MV-4-11 (cell line): ENCODE measurements at places on chromosomes 3 and 15.

- no peak for DNase-seq
These were observed 781 bp upstream of the DAG1 start for GRCh38 chr3:49469037-49469935.

DNA sequence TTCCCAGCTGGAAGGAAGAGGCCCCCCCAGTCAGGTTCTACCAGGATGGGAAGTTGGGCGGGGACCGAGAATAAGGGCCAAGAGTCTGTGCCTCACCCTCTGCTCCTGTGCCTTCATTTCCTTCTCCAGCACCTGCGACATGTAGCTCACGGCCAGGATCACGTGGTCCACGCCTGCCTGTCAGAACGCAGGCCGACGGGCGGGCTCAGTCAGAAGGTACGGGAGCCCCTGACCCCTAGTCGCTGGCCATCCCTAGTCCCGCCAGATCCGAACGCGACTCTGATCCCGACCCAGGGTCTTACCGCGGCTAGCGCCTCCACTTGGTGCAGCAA, 489 bp downstream of the GMPPB start:
- peak; percentile 30 for DNase-seq

GRCh38 chr3:194300382-194300758, 50.8 kb downstream of the CPN2 start:
- no peak for DNase-seq

DNA sequence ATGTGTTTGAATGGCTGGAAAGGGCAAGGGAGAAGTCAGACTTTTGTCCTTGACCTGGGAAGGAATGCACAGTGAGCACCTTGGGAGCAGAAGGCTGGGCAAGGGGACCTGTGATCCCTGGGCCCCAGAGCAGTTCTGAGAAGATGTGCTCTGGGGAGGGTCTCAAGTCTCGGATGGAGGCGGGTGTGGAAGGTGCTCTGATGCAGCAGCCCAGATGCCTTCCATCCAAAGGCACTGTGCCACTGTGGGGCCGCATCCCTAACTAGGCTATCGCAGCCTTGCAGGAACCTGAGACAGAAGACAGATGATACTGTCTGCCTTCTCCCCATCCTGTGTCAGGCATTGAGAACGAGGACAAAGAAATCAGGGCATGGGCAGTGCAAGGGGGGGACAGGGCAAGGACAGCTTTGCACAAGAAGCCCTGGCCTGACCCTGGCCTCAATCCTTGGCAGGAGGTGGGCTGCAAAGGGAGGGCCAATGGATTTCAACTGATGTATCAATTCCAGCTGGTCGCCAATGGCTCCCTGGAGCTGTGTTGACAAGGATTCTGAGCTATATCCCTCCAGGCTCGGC, 14.6 kb upstream of the PRKCD start:
- DNase-seq: no peak

DNA sequence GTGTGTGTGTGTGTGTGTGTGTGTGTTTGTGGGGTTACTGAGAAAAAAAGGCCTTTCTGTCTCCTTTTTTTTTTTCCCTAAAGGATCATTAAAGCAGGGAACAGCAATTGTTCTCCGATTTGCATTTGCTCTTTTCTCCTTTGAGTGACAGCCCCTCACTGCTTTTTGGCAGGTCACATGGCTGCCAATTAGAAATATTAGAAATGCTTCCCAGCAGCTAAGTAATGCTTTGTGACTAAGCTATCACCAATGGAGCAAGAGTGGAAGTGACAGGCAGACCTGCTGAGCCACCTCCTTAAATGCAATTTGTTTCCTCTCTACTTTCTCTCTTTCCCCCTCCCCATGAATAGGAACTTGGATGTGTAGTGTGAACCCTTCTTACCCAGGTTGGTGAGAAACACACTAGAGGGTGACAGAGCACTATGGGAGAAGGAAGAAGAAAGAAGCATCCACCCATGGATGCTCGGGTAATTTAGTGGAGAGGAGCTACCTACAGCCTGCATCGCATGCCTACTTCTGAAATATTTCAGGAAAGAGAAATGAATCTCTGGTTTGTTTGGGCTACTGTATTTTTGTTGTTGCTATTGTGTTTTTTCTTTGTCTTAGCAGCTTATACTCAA, 165.2 kb upstream of the PDZRN3 start:
- no peak for DNase-seq

GRCh38 chr3:184748219-184749135, 36.6 kb upstream of the MAGEF1 start:
- peak; percentile 82 for DNase-seq

DNA sequence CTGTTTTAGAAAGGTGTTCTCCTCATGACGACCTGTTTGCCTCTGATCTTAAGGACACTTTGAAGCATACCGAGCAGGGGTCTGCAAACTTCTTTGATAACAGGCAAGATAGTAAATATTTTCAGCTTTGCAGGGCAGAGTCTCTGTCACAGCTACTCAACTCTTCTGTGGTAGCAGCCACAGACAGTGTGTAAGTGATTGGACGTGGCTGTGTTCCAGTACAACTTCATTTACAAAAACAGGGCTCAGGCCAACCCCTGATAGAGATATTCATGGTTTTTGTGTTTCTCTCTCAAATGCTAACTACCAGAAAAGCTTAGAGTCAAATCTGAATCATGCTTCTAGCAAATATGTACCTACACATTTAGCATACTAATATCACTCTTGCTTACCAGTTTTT, 51.5 kb downstream of the TGFBR2 start:
- no peak for DNase-seq

- DNase-seq: no peak
These were observed 69.3 kb downstream of the CLASP2 start for GRCh38 chr3:33648793-33649192.

- peak; percentile 2 for DNase-seq
These were observed 56.2 kb upstream of the AKAP13 start for GRCh38 chr15:85324202-85324601.

DNA sequence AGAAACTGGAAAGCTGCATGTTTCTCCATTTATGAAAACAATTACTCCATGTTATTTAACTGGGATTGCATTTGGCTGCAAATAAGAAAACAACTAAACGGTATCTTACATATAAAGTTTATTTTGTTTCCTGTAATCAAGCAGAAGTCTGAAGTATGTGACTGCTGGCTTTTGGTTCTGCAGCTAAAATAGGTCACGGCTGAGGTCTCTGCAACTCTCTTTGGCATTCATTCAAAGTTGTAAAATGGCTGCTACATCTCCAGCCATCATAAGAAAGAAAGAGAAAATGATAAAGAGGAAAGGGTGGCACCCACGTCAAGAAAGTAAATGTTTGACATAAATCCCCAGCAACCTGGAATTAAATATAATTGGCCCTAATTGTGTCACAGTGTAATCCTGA, 406.1 kb downstream of the TBC1D5 start:
- no peak for DNase-seq

- DNase-seq: no peak
These were observed 76.6 kb upstream of the PRTG start for GRCh38 chr15:55819397-55820034.

- peak; percentile 6 for DNase-seq
These were observed 113.7 kb downstream of the LRIG1 start for GRCh38 chr3:66386925-66387650.

DNA sequence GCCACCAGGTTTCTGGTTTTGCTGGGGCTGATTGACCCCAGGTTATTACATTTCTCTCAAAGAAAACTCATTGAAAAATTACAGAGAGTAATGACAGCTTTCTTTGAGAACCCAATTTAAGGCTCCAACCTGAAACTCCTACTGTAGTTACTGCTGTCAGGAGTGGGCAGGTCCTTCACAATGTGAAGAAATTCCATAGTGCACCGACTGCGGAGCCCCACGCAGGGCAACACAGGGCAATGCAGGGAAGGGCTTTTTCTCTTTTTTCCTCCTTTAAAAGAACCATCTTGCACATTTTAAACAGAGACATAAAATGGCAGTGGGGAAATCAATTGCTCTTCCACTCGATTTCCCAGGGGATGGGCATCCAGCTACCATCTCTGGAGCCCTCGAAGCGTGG, 74.3 kb downstream of the NUP210 start:
- DNase-seq: no peak

- no peak for DNase-seq
These were observed 72.4 kb downstream of the TBC1D2B start for GRCh38 chr15:78004919-78005634.

DNA sequence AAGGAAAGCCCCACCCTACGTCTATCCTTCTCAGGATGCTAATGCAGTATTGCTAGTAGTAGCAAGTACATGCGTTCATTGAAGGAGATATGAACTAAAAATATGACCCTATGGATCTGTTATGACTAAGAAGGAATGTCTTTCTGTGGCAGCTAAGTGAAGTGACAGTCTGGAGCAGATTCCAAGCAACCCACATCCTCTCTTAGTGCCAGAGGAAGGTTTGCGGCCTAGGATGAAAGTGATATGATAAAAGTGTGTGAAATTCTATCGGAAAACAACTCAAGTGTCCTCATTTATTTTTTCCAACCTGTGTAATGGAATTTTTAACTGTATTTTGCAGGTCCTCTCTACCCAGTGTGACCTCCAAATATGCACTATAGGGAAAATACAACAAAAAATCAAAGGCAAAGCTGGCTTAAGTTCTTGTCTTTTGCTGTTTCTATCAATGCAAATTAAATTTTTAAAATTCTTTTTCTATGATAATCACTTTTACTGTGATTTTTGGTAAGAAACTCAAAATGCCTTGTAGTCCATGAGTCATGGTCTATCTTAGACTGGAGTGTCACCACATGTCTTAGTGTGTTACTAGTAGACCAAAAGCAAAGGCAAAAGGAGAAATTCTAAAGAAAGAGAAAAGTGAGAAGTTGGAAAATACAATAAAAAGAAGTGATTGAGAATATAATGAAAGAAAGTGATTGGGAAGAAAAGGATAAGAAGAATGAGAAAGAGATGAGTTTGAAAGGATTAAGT, 161.2 kb upstream of the TMCO5A start:
- no peak for DNase-seq

GRCh38 chr15:68700455-68701123, 120.1 kb downstream of the ANP32A start:
- peak; percentile 30 for DNase-seq

DNA sequence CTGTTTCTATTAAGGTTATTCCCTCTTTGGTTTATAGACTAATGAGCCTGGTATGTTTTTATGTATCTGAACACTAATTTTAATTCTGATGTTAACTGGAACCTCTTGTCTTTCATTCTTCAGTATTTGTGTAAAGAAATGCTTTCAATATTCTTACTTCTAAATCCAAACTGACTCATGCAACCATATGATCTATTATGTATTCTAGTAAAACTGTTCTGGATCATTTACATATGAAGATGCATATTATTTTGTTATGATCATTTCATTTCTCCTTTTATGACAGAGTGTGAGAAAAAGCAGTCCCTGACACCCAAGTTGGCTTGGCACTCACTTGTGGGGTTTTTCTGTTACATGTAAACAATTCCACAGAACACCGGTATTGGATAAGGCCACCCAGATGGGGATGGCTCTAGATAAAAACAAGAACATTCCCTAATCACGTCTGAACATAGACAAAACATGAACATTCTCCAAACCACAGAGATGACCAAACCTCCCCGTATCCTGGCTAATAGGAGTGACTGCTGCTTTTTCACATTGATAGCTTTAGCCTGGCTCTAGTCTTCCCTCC, 72.2 kb upstream of the EPHB3 start:
- DNase-seq: no peak

DNA sequence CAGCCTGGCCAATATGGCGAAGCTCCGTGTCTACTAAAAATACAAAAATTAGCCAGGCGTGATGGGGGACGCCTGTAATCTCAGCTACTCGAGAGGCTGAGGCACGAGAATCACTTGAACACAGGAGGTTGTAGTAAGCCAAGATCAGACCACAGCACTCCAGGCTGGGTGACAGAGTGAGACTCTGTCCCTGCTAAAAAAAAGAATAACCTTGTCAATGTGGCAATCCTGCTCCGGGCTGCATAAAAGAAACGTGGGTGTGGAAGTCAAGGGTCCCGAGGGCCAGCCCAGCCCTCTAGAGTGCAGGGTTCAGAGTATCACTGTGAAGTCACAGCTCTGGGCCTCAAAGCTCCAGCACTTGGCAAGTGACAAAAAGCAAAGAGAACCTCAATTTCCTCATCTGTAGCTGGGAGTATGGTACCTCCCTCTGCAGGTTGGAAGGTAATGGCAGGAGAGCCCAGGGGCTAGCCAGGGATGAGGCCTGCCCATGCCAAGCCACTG, 73.5 kb upstream of the IQSEC1 start:
- DNase-seq: no peak

DNA sequence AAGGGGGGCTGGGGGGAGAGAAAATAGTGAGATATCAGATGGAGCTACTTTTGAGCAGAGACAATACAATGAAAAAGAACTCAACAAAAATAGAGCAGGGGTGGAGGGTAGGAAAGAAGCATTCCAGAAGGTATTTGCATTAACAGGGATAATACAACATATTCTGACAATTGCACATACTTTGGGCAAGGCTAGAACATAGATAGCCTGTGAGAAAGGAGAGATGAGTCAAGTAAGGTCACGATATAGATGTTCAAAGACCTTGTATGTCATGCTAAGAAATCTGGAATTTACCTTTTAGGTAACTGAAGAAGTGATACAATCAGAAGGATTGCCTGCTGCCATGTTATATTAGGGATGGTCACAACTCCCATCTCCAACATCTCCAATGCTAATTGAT, 155.2 kb downstream of the GSK3B start:
- DNase-seq: no peak

- DNase-seq: peak; percentile 4
These were observed 602 bp upstream of the BAHD1 start for GRCh38 chr15:40439960-40440742.

DNA sequence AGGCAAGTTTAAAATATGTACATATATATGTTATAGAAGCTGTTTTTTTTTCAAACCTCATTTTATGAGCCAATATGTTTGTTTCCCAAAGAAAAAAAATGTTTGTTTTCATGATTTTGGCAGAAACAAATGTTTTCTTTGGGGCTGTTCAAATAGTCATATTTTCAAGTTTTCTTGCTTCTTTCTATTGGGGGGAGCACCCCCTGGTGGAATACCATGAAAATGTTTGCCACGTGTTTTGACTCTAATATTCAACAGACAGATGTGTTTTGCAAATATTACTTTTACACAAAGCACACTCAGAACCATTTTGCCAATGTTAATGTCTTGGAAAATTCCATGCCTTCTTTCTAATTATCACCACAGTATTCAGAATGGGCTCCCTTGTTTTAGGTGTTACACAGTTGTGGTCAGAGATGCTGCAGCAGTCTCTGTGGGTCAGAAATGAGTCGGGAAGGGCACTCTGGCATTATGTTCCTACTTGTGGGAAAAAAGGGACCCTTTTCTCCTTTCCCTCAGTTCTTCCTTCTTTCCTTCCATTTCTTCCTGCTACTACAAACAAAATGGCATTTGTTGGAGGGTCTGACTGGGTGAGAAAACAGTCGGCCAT, 817.0 kb downstream of the TUSC7 start:
- DNase-seq: peak; percentile 10

- no peak for DNase-seq
These were observed 429.6 kb downstream of the LPP start for GRCh38 chr3:188583341-188584161.

- DNase-seq: no peak
These were observed 404.4 kb downstream of the VPS13C start for GRCh38 chr15:61655881-61656280.
